ENCODE measurements at places on chromosomes 5 and 9. TPM values are rescaled to one million over a fixed set of nuclear protein-coding genes. Genes with fewer than 3 reads are reported as not detected.

The SGCD gene
- 33.3 TPM for total RNA-seq

The LHX6 gene
- total RNA-seq: not detected

The MAPK9 gene
- 36.8 TPM for total RNA-seq

The DMGDH gene
- total RNA-seq: 7.2 TPM

The SLC6A7 gene
- under 0.01 TPM for total RNA-seq

The LHX3 gene
- total RNA-seq: under 0.01 TPM

The PCDHGC5 gene
- total RNA-seq: 5.3 TPM

The SPINK7 gene
- total RNA-seq: not detected

The RLN2 gene
- not detected for total RNA-seq

DNA sequence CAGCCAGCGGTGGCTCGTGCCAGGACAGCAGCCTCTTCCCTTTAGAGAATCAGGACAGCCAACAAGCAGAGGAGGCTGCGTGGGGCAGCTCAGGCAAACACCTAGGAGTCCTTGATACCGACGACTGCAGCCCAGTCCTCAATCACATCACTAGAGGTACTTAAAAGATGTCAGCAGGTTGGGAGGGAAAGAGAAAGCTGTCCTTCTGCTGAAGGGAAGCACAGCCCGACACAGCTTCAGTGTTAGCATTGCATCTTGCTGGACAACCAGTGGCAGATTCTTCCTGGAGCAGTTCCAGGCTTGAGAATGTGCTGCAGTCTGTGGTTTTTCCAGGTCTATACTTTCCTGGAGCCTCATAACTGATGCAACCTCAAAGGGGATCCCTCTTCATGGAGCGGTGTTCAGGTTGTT is 230.5 kb downstream of the SYK start:
- H3K27me3 ChIP-seq: no peaks in the 10 kb centered on the region
- H3K4me1 ChIP-seq: peaks cover 3% of the 10 kb centered on the region
- no peak overlapping the region for H3K27ac ChIP-seq
- no peak for DNase-seq

DNA sequence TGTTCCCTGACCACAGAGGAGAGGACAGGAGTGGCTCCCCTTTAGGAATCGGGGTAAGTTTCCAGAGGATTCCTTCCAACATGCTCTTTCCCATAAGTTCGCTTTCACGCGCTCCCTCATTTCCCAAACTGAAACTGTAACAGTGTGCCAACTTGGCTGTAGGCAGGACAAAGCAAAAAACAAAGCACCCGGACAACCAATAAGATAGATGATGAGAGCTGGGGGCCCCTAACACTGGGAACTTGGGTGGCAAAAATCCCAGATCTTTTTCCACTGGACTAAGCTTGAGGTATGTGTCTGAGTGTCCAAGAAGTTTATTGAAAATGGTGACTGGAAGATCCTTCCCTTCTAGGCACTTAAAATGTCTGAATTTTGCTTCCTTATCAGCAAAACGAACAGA is 258.7 kb upstream of the IL12B start:
- H3K4me1 ChIP-seq: no peaks in the 10 kb centered on the region
- no peaks in the 10 kb centered on the region for H3K36me3 ChIP-seq
- no peak overlapping the region for H3K27ac ChIP-seq
- H3K4me3 ChIP-seq: no peak overlapping the region
- no peak for DNase-seq

DNA sequence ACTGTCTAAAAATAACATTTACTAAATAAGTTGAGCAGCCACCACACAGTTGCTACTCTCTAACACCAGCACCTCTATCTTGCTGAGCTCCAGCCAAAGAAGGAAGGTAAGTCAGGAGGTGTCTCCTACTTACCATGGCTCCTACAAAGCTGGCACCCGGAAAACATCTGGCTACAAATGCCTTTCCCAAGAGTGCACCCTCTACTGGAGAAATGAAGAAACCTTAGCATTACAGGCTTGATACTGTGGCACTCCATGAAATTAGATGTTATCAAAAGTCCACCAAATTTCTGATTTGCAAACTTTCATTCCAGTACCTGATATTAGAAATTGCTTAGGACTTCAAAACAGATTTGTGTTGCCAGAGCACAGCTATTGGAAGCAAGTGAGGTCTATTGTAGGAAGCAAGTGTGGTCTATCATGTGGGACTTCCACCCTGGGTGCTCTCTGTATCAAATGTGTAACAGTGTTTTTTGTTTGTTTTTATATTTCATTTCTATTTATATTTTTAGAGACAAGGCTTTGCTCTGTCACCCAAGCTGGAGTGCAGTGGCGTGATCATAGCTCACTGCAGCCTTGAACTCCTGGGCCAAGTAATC is 25.7 kb upstream of the RFK start:
- H3K4me1 ChIP-seq: peaks cover 12% of the 10 kb centered on the region
- DNase-seq: peak; percentile 15
- no peaks in the 10 kb centered on the region for H3K27me3 ChIP-seq
- H3K27ac ChIP-seq: no peak overlapping the region

DNA sequence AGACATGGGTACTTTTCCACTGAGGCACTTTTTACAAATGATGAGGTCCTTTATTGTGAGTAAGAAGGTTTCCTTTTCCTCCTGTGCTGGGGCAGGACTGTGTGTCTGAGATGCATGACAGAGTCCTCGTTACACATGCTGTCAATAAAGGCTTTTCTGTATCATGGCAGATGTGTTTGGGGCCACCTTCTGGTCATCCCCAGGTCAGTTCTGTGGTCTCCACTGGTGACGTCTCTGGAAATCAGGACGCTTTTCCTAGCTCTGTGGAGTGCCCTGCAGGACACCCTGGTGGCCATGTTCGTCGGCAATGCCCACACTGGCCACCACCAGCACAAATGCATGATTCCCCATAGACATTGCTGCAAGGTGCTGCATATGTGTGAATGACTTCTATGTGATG is 2.8 kb downstream of the CMBL start:
- no peak for DNase-seq
- H3K4me3 ChIP-seq: no peak overlapping the region
- H3K27me3 ChIP-seq: no peaks in the 10 kb centered on the region
- H3K4me1 ChIP-seq: peaks cover 6% of the 10 kb centered on the region

GRCh38 chr5:175325681-175326080 is 118.3 kb downstream of the DRD1 start:
- H3K4me3 ChIP-seq: no peak overlapping the region
- H3K27me3 ChIP-seq: no peaks in the 10 kb centered on the region
- DNase-seq: peak; percentile 21
- no peaks in the 10 kb centered on the region for H3K4me1 ChIP-seq
- H3K27ac ChIP-seq: no peak overlapping the region

GRCh38 chr9:76245518-76245917 is 148.7 kb downstream of the RFK start:
- H3K27ac ChIP-seq: no peak overlapping the region
- H3K36me3 ChIP-seq: no peaks in the 10 kb centered on the region
- no peak for DNase-seq
- H3K4me3 ChIP-seq: no peak overlapping the region
- no peaks in the 10 kb centered on the region for H3K27me3 ChIP-seq
- no peaks in the 10 kb centered on the region for H3K4me1 ChIP-seq

DNA sequence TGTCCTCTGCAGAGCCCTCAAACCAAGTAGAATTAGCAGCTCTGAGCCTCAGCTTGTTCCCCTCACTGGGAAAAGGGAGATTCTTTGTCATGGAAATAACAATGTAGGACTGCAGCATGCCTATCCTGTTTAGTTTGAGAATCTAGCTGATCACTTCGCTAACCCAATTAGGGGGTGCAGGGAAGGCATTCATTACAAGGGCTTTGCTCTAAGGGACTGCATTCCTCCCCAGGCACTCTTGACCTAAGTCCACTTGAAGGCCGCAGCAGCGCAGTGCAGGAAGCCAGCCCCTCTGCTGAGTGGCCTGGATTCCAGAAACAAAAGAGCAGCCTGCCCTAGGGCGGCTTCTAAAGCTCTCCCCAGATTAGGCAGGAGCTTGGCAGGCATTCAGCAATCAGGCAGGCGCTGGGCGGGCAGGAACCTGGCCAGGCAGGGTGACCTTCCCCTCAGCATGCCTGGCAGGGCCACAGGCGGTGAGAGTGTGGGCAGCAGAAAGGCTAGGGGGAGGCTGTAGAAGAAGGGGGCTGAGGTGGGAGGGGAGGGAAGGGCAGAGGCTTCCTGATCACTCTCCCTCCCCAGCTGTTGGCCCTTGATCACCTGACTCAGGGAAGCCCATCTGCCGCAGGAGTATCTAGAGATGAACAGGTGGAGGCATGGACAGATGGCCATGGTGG is 24.8 kb downstream of the CCNJL start:
- H3K27me3 ChIP-seq: no peaks in the 10 kb centered on the region
- no peak overlapping the region for H3K27ac ChIP-seq
- no peak for DNase-seq
- no peak overlapping the region for H3K4me3 ChIP-seq

GRCh38 chr5:127960270-127960691 is 123.3 kb upstream of the SLC12A2 start:
- H3K27ac ChIP-seq: no peak overlapping the region
- no peak for DNase-seq
- H3K4me1 ChIP-seq: peaks cover 8% of the 10 kb centered on the region
- no peaks in the 10 kb centered on the region for H3K36me3 ChIP-seq
- no peak overlapping the region for H3K4me3 ChIP-seq

DNA sequence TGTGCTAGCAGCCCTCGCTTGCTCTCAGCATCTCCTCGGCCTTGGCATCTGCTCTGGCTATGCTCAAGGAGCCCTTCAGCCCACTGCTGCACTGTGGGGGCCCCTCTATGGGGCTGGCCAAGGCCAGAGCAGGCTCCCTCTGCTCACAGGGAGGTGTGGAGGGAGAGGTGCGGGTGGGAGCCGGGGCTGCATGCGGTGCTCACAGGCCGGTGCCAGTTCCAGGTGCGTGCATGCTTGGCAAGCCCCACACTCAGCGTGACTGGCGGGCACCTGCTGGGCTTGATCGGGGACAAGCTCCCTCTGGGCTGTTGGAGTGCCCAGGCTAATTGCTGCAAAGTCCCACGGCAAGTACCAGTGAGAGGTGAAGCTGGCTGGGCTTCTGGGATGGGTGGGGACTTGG is 170.5 kb downstream of the TRIM36 start:
- H3K27me3 ChIP-seq: no peaks in the 10 kb centered on the region
- no peaks in the 10 kb centered on the region for H3K36me3 ChIP-seq
- DNase-seq: peak; percentile 6
- no peaks in the 10 kb centered on the region for H3K4me1 ChIP-seq

DNA sequence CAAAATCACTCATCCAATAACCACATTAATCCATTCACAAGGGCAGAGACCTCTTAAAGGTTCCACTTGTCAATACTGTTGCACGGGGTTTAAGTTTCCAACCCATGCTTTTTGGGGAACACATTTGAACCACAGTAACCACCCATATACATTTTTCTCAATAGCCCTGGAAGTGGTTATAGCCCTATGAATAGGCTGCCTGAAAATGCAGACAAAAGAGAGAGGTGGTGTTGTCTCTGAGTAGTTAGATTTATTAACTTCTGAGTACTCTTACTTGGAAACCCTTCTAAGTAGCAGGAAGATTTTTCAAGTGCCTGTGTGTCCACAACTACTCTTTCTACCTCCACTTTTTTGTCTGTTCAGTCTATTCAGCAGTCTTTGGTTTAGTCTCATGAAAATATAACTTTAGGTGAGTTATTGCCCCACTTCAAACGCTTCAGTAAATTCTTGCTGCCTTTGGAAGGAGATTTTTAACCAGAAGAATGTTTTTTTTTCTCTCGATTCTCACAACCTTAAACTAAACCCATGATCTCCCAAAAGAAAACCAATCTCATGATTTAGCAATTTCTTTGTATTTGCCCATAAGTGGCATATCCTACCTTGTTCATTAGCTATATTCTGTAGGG is 42.6 kb downstream of the ARHGEF28 start:
- H3K4me3 ChIP-seq: no peak overlapping the region
- H3K36me3 ChIP-seq: no peaks in the 10 kb centered on the region
- DNase-seq: no peak
- no peak overlapping the region for H3K27ac ChIP-seq

- no peaks in the 10 kb centered on the region for H3K36me3 ChIP-seq
- DNase-seq: no peak
- H3K27ac ChIP-seq: peak overlapping the region; percentile 71
- H3K4me1 ChIP-seq: peaks cover 25% of the 10 kb centered on the region
- H3K27me3 ChIP-seq: no peaks in the 10 kb centered on the region
These were observed 236.9 kb downstream of the CD180 start for GRCh38 chr5:66959653-66960052.

- no peaks in the 10 kb centered on the region for H3K36me3 ChIP-seq
- no peak for DNase-seq
- H3K4me1 ChIP-seq: peaks cover 19% of the 10 kb centered on the region
- no peak overlapping the region for H3K4me3 ChIP-seq
- H3K27ac ChIP-seq: no peak overlapping the region
These were observed 298.3 kb upstream of the TNC start for GRCh38 chr9:115416299-115416698.

DNA sequence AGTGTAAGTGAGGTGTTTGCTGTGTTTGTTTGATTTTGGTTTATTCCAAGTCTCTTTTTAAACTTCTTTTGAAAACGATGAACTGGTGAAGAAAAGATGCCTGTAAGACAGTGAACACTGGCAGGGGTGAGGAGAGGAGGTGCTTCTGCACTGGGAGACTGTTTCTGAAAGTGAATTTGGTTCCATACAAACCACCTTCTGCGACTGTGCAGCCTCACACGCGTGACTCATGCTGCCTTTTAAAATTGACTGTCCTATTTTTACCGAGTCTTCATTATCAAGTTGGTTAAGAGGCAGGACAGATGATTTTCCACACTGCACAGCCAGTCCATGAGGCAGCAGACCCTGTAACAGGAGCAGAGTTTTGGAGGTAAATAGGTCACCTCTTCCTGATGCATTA is 340.6 kb downstream of the MTRR start:
- no peak overlapping the region for H3K27ac ChIP-seq
- no peaks in the 10 kb centered on the region for H3K27me3 ChIP-seq
- no peaks in the 10 kb centered on the region for H3K4me1 ChIP-seq
- DNase-seq: no peak

DNA sequence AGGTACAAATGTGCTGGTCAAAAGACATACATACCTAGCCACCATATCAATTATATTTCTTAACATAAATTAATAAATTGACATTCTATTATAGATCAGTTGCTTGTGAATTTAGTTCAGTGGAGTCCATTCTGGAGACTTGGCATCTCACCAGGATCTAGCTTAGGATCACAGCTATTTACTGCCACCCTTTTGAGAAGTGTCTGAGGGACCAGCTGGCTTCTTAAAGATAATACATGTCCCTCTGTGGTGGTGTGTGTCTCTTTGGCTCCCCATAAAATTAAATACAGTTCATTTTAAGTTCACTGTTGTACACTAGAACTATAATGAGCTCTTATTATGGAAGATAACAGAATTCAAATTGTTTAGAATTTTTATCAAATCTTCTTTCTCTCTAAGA is 290.7 kb downstream of the PRELID2 start:
- no peaks in the 10 kb centered on the region for H3K36me3 ChIP-seq
- no peak for DNase-seq
- H3K27ac ChIP-seq: no peak overlapping the region
- H3K27me3 ChIP-seq: no peaks in the 10 kb centered on the region

DNA sequence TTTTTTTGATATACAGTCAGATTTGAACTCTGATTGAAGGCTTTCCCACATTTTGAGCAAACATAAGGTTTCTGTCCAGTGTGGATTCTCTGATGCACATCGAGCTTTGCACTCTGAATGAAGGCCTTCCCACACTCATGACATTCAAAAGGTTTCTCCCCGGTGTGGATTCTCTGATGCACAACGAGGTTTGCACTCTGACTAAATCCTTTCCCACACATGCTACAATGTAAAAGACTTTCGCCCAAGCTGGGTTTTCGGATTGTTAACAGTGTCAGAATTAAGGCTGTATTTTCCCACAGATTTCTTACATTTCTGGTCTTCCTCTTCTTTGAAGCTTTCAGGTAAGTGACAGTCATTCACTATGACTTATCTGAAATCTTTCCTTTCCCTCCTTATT is 44.3 kb downstream of the GHR start:
- no peak for DNase-seq
- H3K36me3 ChIP-seq: no peaks in the 10 kb centered on the region
- no peak overlapping the region for H3K27ac ChIP-seq
- H3K4me3 ChIP-seq: no peak overlapping the region
- no peaks in the 10 kb centered on the region for H3K4me1 ChIP-seq

All from osteoblast (primary cell).